ENCODE measurements at places on chromosomes 11 and 22. TPM values are rescaled to one million over a fixed set of nuclear protein-coding genes. Genes with fewer than 3 reads are reported as not detected.

The MFRP gene
- polyA plus RNA-seq = not detected

The PATE2 gene
- polyA plus RNA-seq = not detected

The IFT27 gene
- polyA plus RNA-seq = 29.5 TPM

The POTEH gene
- polyA plus RNA-seq = not detected

The HORMAD2 gene
- not detected for polyA plus RNA-seq

The MUC6 gene
- 0.34 TPM for polyA plus RNA-seq

The SLC22A6 gene
- not detected for polyA plus RNA-seq

The RAD9A gene
- polyA plus RNA-seq = 19.5 TPM

The OR56A3 gene
- polyA plus RNA-seq = not detected

The GNAZ gene
- 0.55 TPM for polyA plus RNA-seq

The ST14 gene
- polyA plus RNA-seq = 169 TPM

The LRRC74B gene
- 0.16 TPM for polyA plus RNA-seq

The ARHGAP20 gene
- polyA plus RNA-seq = 1.0 TPM

The RFPL1 gene
- not detected for polyA plus RNA-seq

The NTM gene
- polyA plus RNA-seq = not detected

The RFPL3 gene
- not detected for polyA plus RNA-seq

The TBX10 gene
- polyA plus RNA-seq = 14.4 TPM

The APOL5 gene
- not detected for polyA plus RNA-seq

The TMEM25 gene
- 103 TPM for polyA plus RNA-seq

The TMPRSS4 gene
- polyA plus RNA-seq = 29.3 TPM

The OR6A2 gene
- polyA plus RNA-seq = not detected

The CASP4 gene
- 113 TPM for polyA plus RNA-seq

All from small intestine (tissue), 16 donors.